ENCODE measurements at places on chromosomes 1 and 21. TPM values are rescaled to one million over a fixed set of nuclear protein-coding genes. Genes with fewer than 3 reads are reported as not detected.

CD247 gene
- not detected for total RNA-seq

KRTAP7-1 gene
- not detected for total RNA-seq

PLPPR5 gene
- total RNA-seq = under 0.01 TPM

SHE gene
- not detected for total RNA-seq

TEX38 gene
- total RNA-seq = not detected

PTAFR gene
- total RNA-seq = 0.34 TPM

TNFRSF9 gene
- total RNA-seq = 0.15 TPM

SH3BP5L gene
- 21.7 TPM for total RNA-seq

GJA9 gene
- total RNA-seq = not detected

VWA5B1 gene
- total RNA-seq = not detected

TMPRSS3 gene
- not detected for total RNA-seq

PRDX6 gene
- 256 TPM for total RNA-seq

GBP7 gene
- total RNA-seq = not detected

LRRC7 gene
- total RNA-seq = under 0.01 TPM

SPRR2B gene
- total RNA-seq = not detected

TNFSF4 gene
- total RNA-seq = 15.5 TPM

AIRE gene
- not detected for total RNA-seq

OR14K1 gene
- not detected for total RNA-seq

CLCA4 gene
- not detected for total RNA-seq

CBR3 gene
- total RNA-seq = 24.1 TPM

NHLH1 gene
- not detected for total RNA-seq

KLHDC9 gene
- total RNA-seq = 2.9 TPM

ZBTB8B gene
- not detected for total RNA-seq

RHD gene
- total RNA-seq = not detected

LCA5L gene
- 0.17 TPM for total RNA-seq

NUAK2 gene
- total RNA-seq = 6.1 TPM

SDC3 gene
- 35.5 TPM for total RNA-seq

CDA gene
- 4.2 TPM for total RNA-seq

BRDT gene
- total RNA-seq = not detected
